ENCODE measurements at places on chromosomes 5 and 9. TPM values are rescaled to one million over a fixed set of nuclear protein-coding genes. Genes with fewer than 3 reads are reported as not detected.

- no peak for DNase-seq
These were observed 121.1 kb downstream of the NUDT12 start for GRCh38 chr5:103441523-103441922.

DNA sequence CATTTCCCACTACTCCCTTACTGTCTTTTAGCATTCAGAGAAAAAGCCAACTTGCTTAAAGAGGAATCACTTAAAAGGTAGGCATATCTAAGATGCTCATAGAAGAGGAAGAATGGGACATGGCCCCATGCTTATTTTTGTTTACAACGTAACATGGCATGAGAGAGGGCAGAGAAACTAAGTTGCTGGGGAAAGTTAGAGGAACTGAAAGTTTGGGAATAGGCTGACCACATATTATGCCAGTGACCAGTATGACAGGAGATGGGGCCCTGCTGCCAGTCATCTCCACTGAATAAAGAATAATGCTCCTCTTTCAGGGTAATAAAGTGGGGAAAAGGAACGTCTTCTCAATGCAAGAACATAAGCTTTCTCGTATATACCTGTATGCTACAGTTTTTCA, 1.9 kb downstream of the PLPP6 start:
- no peak for DNase-seq

Gene ZNF879
- 8.5 TPM for polyA plus RNA-seq

DNA sequence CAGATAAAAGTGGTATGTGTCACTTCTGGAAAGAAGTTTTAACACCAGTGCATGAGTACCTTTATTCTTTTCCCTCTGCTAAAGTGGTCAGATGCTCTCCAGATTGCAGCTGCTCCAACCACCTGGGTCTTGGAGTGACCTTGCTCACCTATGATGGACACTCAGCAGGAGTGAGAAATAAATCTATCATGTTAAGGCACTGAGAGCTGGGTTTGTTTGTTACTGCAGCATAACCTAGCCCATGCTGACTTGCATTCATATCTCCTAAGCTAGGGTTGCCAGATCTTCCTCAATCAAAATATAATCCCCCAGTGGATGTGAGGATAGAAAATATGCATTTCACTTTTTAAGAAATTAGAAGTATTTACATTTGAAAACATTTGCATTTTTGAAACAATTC, 295.9 kb downstream of the AGTPBP1 start:
- DNase-seq = no peak

Gene TEX48
- not detected for polyA plus RNA-seq
